ENCODE measurements at places on chromosomes 6 and 20. TPM values are rescaled to one million over a fixed set of nuclear protein-coding genes. Genes with fewer than 3 reads are reported as not detected.

REM1 gene
- total RNA-seq = not detected

GRCh38 chr6:151325075-151326050 lies 66.0 kb downstream of the ZBTB2 start:
- H3K27me3 ChIP-seq = no peaks in the 10 kb centered on the region
- DNase-seq = peak; percentile 62
- no peaks in the 10 kb centered on the region for H3K36me3 ChIP-seq
- no peak overlapping the region for H3K27ac ChIP-seq

DNA sequence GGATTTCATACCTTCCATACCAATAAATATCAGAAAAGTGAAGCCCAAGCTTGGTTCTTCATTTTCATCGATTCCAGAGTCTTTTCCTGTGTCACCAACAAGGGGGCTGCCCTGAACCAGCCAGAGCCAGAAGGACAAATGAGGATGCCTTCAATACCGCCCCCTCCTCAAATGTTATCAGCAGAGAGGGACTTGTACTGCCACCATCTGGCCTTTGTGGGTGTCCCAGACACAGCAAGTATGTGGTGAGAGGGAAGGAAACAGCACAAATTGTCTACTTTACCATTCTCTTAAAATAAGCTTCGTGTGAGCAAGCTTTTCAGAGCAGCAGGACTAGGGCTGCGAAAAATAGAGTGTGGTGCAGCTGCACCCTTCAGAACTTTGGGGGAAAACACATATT lies 165.3 kb downstream of the SOBP start:
- H3K27ac ChIP-seq = no peak overlapping the region
- no peak for DNase-seq
- peaks cover 42% of the 10 kb centered on the region for H3K4me1 ChIP-seq
- no peaks in the 10 kb centered on the region for H3K27me3 ChIP-seq
- H3K4me3 ChIP-seq = no peak overlapping the region

GRCh38 chr6:19041906-19042305 lies 654.8 kb downstream of the RNF144B start:
- H3K4me3 ChIP-seq = no peak overlapping the region
- H3K4me1 ChIP-seq = no peaks in the 10 kb centered on the region
- H3K27me3 ChIP-seq = no peaks in the 10 kb centered on the region
- no peaks in the 10 kb centered on the region for H3K36me3 ChIP-seq
- DNase-seq = no peak
- H3K27ac ChIP-seq = no peak overlapping the region

HAO1 gene
- not detected for total RNA-seq

ALDH5A1 gene
- total RNA-seq = 27.6 TPM

GRCh38 chr6:24240380-24240928 lies 114.4 kb downstream of the NRSN1 start:
- no peak overlapping the region for H3K4me3 ChIP-seq
- H3K36me3 ChIP-seq = peaks cover 10% of the 10 kb centered on the region
- no peaks in the 10 kb centered on the region for H3K27me3 ChIP-seq
- H3K27ac ChIP-seq = peak overlapping the region; percentile 14

GRCh38 chr6:146240322-146240721 lies 211.5 kb downstream of the GRM1 start:
- H3K4me1 ChIP-seq = no peaks in the 10 kb centered on the region
- no peaks in the 10 kb centered on the region for H3K36me3 ChIP-seq
- no peaks in the 10 kb centered on the region for H3K27me3 ChIP-seq
- no peak for DNase-seq

DNA sequence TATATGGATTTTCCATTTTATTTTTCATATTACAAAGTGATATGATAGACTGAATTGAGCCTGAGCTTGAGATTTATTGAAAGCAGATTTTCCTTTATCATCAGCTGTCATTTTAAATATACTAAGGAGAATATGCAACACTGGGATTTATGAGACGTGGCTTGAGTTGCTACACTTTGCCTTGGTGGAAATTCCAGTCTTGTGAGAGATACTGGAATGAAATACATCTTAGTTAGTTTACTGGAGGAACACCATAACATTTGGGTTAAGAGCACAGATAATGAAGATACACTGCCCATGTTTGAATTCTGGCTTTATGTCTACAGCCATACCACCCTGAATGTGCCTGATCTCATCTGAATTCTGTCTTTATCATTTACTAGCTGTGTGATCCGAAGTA lies 86.5 kb upstream of the IFNGR1 start:
- H3K27me3 ChIP-seq = peaks cover 21% of the 10 kb centered on the region
- DNase-seq = no peak
- peaks cover 19% of the 10 kb centered on the region for H3K4me1 ChIP-seq
- H3K36me3 ChIP-seq = no peaks in the 10 kb centered on the region
- no peak overlapping the region for H3K27ac ChIP-seq

- no peak overlapping the region for H3K4me3 ChIP-seq
- no peak for DNase-seq
- no peaks in the 10 kb centered on the region for H3K36me3 ChIP-seq
- H3K4me1 ChIP-seq = 0 out of 2 replicates have a peak, but pooled peaks cover 5% of the 10 kb centered on the region
Observed at GRCh38 chr6:90107771-90108282, 188.8 kb downstream of the BACH2 start.

GRCh38 chr6:71197267-71197666 lies 91.3 kb upstream of the OGFRL1 start:
- no peaks in the 10 kb centered on the region for H3K4me1 ChIP-seq
- no peak overlapping the region for H3K4me3 ChIP-seq
- no peaks in the 10 kb centered on the region for H3K36me3 ChIP-seq
- H3K27ac ChIP-seq = no peak overlapping the region

DNA sequence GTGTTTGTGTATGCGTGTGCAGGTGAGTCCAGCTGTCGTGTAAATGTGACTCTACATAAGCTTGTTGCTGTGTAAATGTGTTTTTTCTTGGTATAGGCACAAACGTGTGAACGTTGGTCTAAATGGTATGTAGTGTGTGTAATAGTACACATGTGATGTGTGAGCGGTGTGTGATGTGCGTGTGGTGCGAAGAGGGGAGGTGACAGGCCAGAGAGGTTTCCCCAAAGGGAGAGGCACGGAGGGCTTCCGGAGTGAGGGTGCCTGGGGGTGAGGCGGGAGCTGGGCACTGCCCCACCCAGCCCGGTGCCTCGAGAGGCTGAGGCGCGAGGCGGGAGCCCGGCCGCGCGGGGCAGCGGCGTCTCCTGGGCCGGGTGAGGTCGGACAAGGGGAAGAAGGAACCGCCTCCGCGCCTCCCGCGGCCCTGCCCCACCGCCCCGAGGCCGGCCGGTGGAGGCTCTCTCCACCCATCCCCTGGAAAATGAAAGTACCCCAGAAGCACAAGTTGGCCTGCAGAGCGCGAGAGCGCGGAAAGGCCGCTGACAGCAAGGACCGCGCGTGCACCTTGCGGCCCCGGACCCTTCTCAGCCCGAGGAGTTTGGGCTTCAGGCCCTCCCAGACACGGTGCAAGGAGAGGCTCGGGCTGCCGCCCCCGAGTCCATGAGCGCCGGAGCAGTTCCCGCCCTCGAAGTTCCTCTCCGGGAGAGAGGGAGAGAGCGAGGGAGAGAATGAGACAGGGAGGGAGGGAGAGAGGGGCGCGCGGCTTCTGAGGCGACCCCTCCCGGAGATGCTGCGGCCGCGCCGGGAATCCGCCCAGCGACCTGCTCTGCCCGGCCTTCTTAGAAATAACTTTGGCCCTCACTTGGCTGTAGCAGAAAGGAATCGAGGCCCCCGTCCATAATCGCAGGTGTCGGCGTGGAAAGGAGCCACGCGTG lies 43.2 kb upstream of the OSTM1 start:
- peak overlapping the region; percentile 63 for H3K4me3 ChIP-seq
- peaks cover 73% of the 10 kb centered on the region for H3K27me3 ChIP-seq
- DNase-seq = no peak
- no peaks in the 10 kb centered on the region for H3K36me3 ChIP-seq
- no peak overlapping the region for H3K27ac ChIP-seq
